Fibroblast of upper back skin (primary cell): ENCODE measurements at places on chromosomes 1 and 21.

- DNase-seq: peak; percentile 68
Observed at GRCh38 chr1:51627672-51628071, 10.8 kb downstream of the OSBPL9 start.

DNA sequence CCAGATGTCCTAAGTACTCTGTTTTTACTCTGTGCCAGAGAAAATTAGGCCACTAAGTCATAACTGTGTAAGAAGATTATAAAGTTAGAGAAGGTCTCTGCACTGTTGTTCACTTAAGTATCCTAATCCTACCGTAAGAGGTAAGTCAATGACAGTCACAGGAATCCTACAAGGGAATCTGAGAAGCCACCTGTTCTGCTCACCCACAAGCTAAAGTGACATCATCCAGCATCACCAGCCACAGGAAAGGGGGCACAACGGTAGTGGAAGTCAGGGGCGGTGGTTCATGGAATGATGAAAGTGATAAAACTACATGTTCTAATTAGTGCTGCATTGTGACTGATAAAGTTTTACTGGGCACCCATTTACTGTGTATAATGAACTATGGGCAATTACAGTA is 92.7 kb downstream of the PLD5 start:
- DNase-seq: no peak

DNA sequence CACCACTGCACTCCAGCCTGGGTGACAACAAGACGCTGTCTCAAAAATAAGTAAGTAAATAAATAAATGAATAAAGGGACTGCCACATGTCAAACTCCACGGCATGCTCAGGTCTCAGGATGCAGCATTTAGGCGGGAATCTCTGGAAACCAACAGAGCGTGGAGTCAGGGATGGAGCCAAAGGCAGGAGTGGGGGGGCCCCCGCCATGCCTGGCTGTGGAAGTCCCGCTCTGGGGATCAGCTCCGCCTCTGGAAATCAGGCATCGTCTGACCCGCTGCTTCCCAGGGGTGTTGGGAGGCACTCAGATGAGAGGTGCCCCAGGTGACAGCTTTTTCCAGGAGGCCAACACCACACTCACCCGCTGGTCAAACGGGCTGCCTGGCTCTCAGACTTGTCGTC is 20.2 kb downstream of the KIF17 start:
- DNase-seq: no peak

DNA sequence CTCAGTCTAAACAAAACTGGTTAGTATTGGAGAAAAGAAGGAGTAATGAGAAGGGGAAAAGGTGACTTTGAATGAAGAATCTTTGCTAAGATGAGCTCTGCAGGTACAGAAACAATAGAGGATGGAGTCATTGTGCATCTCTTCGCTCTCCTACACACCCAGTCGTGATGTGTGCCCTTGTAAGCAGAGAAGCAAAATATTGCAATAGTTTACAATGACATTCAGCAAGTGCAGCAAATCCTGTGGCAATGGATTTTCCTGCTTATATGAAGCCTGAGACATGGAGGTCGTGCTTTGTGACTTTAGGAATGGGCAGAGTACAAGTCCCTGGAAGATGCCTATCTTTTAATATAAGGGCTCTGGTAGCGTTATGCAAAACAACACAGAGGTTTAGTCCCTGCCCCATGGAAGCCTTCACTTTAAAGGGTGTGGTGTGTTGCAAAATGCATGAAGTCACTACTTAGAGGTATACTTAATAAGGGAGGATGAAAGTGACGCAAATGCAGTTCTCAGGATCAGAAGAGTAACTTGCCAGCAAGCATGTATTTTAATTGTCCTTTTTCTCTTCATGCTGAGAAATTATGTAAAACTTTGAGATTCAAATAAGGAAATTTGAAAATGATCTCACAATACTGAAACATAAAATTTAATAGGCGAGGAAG is 88.0 kb upstream of the IVNS1ABP start:
- no peak for DNase-seq

DNA sequence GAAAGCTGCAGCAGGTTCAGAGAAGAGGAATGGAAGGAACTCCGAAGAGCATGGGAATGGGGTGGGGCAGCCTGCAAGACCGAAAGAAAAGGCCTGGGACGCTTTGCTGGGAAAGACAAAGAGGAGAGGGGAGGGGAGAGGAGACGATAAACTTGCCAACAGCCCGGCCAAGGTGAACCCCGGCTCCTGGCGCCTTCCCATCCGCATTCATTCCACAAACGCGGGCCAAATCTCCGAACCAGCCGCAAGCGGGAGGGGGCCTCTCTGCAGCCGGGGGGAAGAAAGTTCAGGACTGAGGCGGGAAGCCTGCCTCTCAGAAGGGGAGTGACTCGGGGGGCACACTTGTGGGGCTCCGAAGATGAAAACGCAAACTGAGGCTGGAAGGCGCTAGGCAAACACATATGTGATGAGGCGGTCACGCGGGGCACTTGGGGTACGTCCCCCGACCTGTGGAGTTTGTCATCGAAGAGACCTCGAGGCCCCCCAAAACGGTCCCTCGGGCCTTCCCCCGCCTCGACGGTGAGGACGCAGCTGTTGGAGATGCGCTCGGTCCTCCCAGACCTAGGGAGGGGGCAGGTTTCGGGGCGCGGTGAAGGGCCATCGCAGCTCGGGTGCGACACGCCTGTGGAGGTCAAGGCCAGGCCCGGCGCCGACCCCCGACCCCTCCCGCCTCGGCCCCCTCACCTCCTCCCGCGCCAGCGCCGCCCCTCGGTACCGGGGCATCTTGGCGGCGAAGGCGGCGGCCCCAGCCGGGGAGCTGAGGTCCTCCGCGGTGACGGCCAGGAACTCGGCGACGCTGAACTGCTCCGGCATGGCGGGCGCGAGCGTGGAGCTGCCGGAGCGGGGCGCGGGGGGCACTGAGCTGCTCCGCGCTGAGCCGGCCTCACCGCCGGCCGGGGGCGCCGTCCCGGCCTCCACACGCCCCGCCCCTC is at the start of gene ASAP3:
TSS of gene ASAP3 (minus strand) at position 859 of the 932 bp plus-strand sequence. CDS start at position 813, 46 bp downstream.
- DNase-seq: peak; percentile 64

- DNase-seq: peak; percentile 87
Observed at GRCh38 chr1:198267921-198268320, 111.1 kb downstream of the NEK7 start.

- DNase-seq: peak; percentile 62
Observed at GRCh38 chr1:68218490-68218889, 13.8 kb downstream of the WLS start.

DNA sequence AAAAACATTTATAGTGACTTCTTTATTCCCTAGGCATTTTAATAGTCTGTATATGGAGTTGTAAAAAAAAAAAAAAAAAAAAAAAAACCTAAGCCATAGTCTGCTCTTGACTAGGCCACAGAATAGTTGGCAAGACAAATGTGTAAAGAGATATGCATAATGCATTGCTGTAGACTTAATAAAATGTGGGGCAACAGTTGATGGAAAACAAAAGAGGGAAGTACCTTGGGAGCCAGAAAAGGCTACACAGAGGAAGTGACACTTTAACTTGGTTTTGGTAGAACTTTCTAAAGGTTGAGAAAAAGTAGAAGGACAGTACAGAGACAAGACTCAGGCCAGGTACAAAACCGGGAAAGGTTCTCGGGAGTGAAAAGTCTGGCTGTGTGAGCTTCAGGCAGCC is 802.9 kb upstream of the ADAMTS5 start:
- no peak for DNase-seq

DNA sequence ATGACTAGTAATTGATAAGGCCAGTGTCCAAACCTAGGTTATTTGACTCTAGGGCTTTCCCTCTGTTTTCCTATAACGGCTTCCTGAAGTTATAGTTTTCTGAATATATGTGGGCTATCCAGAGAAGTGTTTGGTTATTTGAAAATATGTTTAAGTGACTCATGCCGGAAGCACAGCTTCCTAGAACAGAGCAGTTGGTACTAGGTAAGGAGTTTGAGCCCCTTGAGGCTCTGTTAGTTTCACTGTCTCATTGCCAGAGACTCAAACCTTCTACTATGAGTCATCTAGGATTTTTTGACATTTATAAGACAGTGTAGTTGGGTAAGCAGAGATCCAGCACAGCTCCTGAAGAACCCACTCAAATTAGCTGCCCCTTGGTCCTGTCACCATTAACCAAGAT is 27.1 kb upstream of the LEPR start:
- peak; percentile 54 for DNase-seq
